ENCODE measurements at places on chromosomes 16 and 17.

- DNase-seq: no peak
Measured at GRCh38 chr16:1428511-1428910, 2.4 kb upstream of the PERCC1 start.

- DNase-seq: no peak
Measured at GRCh38 chr17:9788601-9789000, 2.8 kb downstream of the DHRS7C start.

DNA sequence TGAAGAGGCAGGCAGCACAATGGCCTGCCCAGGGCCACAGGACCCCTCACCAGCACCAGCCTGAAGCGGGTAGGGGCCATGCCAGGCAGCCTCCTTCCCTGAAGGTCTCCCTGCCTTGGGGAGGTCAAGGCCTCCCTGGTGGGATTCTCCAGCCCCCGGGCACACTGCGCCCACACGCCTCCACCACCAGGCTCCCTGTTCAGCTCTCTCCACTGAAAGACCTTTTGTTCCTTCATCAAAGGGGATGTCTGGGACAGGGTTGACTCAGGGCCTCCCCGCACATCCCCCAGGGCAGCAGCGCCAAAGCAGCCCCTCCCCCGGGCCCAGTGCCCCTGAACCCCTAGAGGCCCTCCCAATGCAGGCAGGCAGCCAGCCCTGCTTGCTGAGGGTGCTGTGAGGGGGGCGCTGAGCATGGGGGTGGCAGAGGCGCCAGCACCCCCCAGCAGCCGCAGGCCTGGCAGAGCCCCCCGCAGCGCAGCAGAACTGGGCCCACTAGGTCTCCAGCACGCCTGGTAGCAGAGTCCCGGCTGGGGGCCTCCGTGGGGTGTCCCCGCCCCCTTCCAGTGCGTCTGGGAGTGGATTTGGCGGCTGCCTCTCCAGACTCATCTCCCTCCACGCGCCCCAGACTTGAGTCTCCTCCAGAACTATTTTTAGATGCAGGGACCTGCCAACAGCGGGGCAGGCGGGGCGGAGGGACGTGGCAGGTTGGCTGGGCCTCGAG is 13.1 kb downstream of the BCAR1 start:
- DNase-seq: peak; percentile 95

DNA sequence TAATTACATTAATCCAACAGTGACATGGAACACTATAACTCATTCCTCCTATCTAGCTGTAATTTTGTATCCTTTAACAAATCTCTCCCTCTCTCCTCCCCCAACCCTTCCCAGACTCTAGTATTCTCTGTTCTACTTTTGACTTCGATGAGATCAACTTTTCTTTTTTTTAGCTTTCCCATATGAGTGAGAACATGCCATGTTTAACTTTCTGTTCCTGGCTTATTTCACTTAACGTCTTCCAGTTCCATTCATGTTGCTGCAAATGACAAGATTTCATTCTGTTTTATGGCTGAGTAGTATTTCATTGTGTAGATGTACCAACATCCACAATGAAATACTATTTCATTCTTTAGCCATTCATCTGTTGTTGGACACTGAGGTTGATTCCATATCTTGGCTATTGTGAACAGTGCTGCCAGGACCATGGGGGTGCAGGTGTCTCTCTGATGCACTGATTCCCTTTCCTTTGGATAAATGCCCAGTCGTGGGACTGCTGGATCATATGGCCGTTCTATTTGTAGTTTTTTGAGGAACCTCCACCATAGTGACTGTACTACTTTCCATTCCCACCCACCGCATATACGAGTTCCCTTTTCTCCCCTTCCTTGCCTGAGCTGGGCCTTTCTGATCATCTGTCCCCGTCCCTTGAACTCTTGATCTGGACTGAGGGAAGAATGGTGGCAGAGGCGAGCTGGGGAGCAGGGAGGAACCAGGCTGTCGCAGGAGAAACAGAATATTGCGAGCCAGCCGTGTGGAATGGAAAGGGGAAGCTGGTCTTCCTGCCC is 7.7 kb upstream of the CEP295NL start:
- DNase-seq: no peak

DNA sequence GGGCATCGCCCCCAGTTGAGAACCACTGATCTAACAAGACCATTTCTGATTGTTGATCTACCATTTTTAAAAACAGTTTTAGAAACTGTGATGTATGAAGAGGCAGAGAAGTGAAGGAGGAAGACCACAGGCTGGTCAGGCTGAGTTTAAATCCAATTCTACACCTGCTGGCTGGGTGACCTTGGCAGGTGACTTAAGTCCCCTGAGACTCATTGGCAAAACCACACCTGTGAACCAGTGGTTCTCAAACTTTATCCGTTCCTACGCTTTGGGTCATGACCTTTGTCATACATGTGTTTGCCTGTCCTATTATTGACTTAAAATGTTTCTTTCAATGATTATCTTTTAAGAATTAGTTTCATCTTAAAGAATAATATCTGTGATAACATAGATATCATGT is 2.3 kb downstream of the GP2 start:
- no peak for DNase-seq

GRCh38 chr16:29777576-29778350 is at the start of gene ZG16:
Gene ZG16, plus strand, starts transcription at chr16:29778256. Its CDS starts 1,011 bp downstream, at chr16:29779267.
- DNase-seq: no peak

DNA sequence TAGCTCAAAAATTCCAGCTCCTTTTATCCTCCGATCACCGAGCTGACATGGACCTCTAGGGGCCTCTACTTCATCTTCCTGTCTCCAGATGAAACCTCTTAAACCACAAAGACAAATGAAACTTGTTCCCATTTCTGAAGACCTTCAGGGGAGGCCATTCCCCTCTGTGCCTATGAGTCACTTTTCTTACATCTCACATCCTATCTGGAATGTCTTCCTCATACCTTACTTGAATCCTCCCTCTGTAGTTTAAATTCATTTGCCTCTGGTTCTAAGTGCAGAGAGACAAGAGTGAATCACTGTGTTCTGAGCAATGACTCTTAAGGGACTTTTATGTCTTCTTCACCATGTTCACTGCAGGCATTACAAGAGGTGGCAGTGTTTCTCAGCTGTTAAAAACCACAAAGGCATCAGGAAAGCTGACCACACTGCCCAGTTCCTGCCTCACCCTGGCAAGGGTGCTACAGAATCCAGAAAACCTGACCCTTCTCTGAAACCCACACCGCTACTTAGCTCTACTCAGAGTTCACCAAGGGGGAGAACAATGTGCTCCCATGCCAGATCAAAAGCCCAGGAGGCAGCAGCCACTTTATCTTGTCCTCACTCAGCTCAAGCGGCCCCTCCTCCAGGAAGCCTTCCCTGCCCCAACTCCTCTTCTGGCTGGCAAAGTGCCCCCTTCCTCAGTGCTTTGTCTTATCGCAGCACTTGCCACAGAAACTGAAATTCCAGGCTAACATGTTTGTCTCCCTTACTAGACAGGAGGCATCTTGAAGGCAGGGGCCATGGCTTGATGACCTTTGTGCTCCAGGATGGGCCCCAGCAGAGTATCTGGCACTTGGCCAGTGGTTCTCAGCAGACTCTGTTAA is 6.4 kb downstream of the CUEDC1 start:
- peak; percentile 99 for DNase-seq

DNA sequence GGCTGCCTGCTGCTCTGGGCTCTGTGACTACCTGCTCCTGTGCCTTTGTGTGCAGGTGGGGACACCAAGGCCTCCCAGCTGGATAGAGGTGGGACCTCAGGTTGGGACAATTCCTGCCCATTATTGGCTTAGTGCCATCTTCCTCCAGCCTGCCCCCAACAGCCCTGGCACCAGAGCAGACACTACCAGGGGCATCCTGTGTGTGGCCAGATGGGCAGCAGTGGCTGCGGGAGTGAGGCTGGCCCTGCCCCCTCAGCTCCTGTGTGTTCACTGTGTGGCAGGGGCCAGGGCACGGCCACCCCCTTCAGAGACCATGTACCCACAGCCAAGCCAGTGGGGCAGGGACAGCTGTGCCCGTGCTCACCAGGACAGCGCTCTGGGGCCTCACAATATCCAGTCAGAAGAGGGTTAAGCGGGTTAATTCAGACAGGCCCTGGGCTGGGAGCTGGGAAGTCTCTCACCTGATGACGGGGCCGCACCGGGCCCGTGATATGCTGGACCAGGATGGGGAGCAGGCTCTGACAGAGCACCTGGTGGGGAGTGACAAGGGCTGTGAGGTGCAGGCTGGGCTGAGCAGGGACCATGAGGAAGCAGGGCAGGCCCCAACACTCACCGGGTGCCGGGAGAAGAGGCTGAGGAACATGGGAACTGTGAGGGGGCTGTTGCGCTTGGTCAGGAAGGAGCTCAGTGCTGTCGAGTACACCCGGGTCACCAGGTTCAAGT is 13.0 kb downstream of the MYBBP1A start:
- no peak for DNase-seq

DNA sequence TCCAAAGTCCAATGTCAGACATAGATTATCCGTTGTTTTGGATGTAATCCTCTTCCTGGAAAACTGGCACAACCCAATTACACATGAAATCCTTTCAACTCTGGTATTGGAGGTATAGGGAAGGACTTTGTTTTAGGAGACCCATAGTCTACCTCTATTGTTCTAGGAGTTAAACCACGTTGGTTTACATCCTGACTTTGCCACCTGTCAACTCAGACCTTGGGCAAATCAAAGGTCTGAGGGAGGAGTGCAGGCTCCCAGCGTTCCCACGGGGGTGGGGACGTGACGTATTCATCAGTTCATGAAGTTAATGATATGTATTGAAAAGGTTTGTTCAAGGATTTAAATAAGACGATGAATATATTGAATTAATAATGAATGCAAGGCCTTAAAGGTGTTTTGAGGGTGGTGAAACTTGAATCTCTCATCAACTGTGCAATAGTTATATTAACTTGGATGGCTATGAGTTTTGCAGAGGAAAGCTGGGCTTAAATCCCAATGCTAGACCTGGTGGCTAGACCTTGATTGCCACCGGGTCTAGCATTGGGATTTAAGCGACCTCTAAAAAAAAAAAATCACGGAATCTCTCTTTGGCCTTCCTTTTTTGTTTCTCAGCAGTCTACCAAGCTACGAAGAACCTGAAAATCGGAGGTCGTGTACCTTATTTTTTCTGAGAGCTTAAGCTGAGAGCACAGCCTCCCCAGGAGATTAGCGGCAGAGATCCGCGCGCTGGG is 744 bp upstream of the NF1 start:
- no peak for DNase-seq

- DNase-seq: peak; percentile 82
Measured at GRCh38 chr16:31876951-31877828, 3.6 kb downstream of the ZNF267 start.

GRCh38 chr16:14011846-14012245 is 59.3 kb upstream of the MRTFB start:
- no peak for DNase-seq

DNA sequence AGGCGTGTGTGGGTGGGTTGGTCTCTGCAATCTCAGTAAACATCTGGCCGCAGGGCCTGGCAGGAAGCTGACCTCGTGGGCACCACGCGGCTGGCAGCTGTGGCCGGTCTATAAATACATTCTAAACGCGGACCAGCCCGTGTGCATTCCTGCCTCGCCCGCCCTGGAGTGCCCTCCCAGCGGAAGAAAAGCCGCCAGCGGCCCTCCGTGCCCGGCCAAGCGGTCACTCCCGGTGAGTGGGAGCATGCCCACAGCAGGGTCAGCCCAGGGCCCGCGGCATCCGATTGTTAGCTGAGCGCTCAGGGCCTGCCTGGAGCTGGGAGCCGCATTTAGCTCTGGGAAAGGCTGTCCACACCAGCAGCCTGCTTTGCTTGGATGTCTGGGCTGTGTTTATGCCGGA is 10.3 kb downstream of the ZNF469 start:
- DNase-seq: no peak

- DNase-seq: no peak
Measured at GRCh38 chr16:14148016-14148415, 76.9 kb downstream of the MRTFB start.

DNA sequence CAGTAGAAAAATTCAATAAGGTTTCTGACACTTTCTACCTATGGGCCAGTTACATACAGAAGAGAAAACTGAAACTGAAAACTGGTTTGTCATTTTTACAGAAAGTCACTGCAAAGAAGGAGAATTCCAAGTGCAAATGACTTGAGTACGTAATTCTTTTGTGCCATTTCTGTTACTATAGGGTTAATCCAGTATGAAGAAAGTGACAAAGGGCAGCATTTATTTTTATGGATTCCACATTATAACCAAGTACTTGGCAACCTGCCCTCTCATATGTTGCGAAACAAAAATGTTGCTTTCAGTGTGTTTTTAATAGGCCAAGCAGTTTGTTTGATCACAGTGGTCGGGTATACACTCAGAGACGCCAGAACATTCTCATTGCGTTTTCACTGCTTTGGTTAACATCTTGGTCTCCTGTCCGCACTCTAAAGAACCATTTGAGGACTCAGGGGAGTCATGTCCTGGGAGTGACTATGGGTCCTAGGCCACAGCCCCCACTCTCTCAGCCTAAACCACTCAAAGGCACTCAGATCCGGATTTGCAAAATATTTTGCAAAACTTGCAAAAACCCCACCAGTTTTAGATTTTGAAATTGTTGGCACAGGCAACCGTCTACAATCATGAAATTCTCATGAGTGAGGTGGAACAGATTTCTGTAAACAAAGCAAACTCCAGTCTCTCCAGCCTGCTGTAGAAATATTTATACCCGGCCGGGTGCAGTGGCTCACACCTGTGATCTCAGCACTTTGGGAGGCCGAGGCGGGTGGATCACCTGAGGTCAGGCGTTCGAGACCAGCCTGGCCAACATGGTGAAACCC is 15.4 kb upstream of the HELZ start:
- peak; percentile 73 for DNase-seq

DNA sequence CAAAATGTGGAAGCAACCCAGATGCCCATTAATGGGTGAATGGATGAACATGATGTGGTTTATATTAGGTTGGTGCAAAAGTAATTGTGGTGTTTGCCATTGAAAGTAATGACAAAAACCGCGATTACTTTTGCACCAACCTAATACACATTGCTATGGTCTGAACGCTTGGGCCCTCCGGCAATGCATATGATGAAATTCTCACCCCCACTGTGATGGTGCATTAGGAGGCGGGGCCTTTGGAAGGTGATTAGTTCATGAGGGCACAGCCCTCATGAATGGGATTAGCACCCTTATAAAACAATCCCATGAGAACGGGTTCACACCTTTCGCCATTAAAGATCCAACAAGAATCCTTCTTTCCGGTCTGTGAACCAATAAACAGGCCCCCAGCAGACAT is 25.3 kb upstream of the PRM1 start:
- no peak for DNase-seq

GRCh38 chr16:77514500-77515220 is 79.8 kb upstream of the ADAMTS18 start:
- no peak for DNase-seq

DNA sequence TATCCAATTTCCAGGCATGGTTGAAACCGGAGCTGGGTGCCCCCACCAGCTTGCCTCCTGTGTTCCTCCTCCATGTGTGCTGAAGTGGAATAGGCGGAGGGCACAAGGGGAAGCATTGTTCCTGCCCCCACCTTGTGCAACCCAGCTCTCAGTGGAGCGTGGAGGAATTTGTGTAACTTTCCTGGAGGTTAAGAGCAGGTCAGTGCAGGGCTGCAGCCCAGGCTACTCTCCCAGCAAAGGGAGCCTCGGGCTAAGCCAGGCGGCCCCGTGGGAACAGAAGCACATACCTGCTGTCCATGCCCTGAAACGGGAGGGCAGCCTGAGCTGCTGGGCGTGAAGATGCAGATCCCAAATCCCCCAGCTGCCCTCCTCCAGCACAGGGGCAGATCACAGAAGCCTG is 158.8 kb upstream of the LHX1 start:
- DNase-seq: no peak

Measured in EH (cell line).